ENCODE measurements at places on chromosomes 7 and 10. TPM values are rescaled to one million over a fixed set of nuclear protein-coding genes. Genes with fewer than 3 reads are reported as not detected.

PCGF6 gene
- 13.8 TPM for total RNA-seq

DNA sequence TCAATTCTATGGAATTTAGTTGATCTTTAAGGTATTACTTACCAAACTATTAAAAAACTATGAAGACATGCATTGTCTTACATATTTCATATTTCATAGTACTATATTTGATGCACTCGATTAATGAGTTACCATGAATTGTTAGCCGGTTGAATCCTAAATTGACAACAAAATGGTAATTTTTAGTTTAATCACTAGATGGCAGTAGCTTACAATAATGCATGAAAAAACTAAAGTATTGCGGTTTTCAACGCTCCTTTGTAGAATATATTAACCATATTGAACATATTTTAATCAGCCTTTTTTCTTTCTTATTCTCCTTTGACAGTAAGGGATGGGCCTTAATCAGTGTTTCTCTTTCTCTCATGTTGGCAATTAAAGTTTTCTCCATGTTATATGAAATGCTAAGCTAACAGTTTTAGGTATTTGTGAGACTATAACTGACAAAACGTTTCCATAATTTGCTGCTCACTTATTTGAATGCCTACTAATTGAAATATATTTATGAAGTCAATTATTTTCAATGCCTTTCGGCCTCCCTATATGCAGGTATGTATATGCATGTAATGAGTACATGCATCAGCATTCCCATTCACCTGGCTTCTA, 48.5 kb upstream of the ARL4A start:
- no peaks in the 10 kb centered on the region for H3K27me3 ChIP-seq
- H3K27ac ChIP-seq, result no peak overlapping the region
- H3K36me3 ChIP-seq, result no peaks in the 10 kb centered on the region
- H3K4me3 ChIP-seq, result no peak overlapping the region
- no peak for DNase-seq
- H3K4me1 ChIP-seq, result peaks cover 4% of the 10 kb centered on the region

DNA sequence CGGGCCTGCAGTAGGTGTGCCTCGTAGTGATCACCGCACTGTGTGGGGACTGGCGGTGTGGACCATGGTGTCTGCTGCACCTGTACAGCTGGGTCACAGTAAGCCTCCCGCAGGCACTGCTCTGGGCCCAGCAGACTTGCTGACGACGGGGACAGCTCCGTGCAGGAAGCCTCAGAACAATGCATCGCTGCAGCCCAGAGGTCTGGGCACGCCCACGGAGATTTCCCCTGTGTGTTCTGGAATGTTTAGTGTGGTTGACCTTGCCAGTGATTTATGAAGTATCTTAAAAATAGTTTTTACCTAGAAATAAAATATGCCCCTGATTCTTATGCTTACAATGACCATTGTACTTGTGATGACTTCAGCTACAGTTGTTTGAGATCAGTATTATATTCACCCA, 59.1 kb upstream of the ZNF32 start:
- no peak overlapping the region for H3K4me3 ChIP-seq
- no peaks in the 10 kb centered on the region for H3K36me3 ChIP-seq
- DNase-seq, result no peak

- peaks cover 65% of the 10 kb centered on the region for H3K4me1 ChIP-seq
- no peaks in the 10 kb centered on the region for H3K27me3 ChIP-seq
- DNase-seq, result no peak
- H3K27ac ChIP-seq, result peak overlapping the region; percentile 57
- H3K36me3 ChIP-seq, result no peaks in the 10 kb centered on the region
- H3K4me3 ChIP-seq, result no peak overlapping the region
Measured at GRCh38 chr7:43625980-43626379, 43.1 kb downstream of the STK17A start.

DNA sequence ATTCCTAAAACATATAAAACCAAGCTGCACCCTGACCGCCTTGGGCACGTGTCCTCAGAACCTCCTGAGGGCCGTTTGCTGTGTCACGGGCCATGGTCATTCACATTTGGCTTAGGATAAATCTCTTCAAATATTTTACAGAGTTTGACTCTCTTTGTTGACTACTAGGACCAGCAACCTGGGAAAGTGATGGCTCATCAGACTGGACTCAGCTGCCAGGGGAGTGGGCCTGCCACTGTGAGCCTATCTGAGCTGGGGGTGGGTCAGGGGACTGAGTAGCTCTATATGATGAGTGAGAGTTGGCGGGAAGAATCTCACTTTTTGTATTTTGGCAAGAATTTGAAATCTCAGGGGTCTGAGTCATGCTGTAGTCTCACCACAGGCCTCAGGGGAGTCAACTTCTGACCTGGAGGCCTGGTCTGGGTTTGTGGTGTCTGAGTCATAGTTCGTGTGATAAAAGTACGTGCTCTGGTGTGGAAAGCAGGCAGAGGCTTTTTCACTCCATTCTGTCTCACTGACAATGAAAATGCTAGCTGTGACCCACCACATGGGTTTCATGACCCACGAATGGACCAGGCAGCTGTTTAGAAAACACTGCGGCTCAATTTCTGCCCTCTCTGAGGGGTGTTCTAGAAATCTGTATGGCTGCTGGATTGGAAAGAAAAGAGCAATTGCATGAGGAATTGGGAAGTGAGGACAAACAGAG, 4.2 kb upstream of the UPP1 start:
- H3K27me3 ChIP-seq, result no peaks in the 10 kb centered on the region
- H3K4me1 ChIP-seq, result peaks cover 46% of the 10 kb centered on the region
- peak overlapping the region; percentile 80 for H3K27ac ChIP-seq
- H3K36me3 ChIP-seq, result no peaks in the 10 kb centered on the region
- DNase-seq, result peak; percentile 86
- no peak overlapping the region for H3K4me3 ChIP-seq
